Fibroblast of villous mesenchyme (primary cell): ENCODE measurements at places on chromosomes 1 and 21.

- DNase-seq, result no peak
Observed at GRCh38 chr1:167003711-167004110, 14.6 kb downstream of the MAEL start.

- no peak for DNase-seq
Observed at GRCh38 chr1:88946861-88947260, 45.6 kb downstream of the KYAT3 start.

DNA sequence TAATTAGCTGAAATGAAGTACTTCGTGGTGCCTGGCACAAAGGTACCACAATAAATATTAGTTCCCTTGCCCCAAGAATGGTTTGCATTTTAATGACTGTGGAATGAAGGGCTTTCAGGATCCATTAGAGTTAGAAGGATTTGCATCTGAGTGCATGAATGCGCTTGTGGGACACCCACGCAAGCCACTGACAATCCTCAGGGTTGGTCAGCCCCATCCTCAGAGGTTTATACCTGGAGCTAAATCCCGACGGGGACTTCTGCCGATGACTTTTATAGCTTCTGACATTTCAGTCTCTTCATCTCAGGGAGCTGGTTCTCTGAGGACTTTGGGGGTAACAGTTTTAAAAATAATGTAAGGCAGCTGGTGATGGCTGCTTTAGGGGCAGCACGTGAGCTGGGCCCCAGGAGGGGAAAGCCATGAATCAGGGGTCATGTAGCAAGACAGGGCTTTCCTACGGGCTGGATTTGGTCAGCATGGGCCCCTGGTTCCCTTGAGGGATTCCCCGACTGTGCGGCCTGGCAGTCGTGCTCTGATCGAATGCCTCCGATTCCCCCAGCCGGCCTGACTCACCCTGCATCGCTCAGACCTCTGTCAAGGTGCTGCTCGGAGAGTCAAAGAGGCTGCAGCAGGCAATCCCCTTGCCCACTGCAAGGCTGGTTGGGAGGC, 20.8 kb upstream of the IL10 start:
- no peak for DNase-seq

- DNase-seq, result peak; percentile 92
Observed at GRCh38 chr1:3313576-3313950, 140.9 kb upstream of the ARHGEF16 start.

DNA sequence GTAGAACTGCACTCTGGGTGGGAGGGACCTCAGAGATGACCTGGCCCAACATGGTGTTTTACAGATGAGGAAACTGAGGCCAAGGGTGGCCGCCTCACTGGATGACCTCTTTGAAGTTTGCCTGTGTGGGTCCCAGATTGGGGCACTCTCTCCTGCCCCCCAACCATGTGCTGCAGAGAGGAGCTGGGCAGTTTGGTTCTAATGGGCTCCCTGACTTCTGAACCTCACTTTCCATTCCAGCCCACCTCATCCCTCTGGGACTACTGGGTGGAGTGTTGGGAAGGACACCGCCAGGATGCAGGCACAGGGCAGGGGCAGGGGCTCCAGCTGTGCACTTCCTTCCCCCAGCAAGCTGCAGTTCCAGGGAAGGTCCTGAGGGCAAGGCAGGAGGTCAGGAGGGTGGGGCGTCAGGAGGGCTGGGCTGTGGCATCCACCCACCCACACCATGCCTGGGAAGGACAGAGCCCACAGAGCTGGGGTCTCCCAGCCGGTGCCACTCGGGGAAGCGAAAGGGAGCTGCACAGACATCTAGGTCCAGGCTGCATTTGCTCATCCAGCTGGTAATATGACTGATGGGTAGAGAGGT, 10.3 kb upstream of the EPS8L3 start:
- no peak for DNase-seq

DNA sequence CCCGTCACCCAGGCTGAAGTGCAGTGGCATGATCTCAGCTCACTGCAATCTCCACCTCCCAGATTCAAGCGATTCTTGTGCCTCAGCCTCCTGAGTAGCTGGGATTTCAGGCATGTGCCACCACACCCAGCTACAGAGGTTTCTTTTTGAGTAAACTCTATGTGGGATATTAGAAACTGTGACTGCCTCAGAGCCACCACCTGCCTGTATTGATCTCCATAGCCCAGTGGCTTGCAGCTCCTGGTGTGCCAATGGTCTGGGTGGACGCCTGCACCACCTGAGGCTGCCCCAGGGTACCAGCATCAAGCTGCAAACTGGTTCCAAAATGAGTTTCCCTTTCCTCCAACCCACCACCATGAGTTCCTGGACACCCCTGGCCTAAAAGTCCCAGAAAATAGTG, 89.7 kb upstream of the SLC44A3 start:
- no peak for DNase-seq

- DNase-seq, result no peak
Observed at GRCh38 chr1:182146286-182146685, 84.8 kb upstream of the ZNF648 start.

DNA sequence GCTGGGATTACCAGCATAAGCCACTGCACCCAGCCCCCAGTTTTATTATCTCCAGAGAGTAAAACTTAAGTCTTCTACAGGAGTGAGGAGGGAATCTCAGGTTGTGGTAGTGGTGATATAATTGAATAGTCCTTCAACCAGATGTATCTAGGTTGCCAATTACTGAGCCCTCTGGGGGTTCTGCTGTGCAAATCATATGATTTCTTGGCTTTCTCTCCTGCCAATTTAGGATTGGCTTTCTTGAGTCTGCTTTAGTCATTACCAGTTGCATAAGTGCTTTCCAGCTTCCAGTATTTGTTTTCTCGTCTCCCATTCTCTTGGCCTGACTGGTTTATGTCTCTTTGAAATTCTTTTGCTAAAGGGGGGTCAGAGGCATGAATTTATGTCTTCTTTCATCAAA, 11.1 kb downstream of the CPT2 start:
- DNase-seq, result no peak
